ENCODE measurements at places on chromosomes 3 and 15. TPM values are rescaled to one million over a fixed set of nuclear protein-coding genes. Genes with fewer than 3 reads are reported as not detected.
A peak's percentile ranks its signal among the peaks of the same experiment; 100 is the strongest.

DNA sequence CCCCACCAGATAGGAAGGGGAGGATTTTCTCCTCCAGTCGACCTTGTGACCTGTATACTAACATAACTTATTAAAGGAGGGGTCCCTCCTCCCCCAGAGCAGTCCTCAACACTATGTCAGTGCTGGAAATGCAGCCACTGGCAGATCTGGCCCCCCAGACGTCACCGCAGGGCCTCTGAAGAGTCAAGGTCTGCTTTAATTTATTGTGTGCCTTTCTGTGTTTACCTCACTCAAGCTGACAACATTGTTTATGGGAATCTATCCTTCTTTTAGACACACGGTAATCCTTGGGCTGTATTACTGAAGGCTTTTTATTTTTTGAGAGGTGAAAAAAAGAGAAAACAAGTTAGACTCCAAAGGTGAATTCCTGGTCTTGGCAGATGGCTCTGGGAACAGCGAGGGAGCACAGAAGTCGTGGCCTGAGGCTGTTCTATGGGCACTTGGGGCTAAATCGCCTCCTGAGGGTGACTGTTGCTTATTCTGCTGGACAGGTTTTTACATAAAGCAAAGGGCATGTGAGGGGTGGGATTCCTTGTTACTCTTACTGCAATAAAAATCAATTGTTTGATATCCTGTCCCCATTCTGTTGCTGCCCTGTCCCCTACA lies 13.5 kb upstream of the NR2C2 start:
- no peak for DNase-seq
- H3K27ac ChIP-seq: no peak overlapping the region
- H3K27me3 ChIP-seq: no peaks in the 10 kb centered on the region
- H3K4me1 ChIP-seq: no peaks in the 10 kb centered on the region

DNA sequence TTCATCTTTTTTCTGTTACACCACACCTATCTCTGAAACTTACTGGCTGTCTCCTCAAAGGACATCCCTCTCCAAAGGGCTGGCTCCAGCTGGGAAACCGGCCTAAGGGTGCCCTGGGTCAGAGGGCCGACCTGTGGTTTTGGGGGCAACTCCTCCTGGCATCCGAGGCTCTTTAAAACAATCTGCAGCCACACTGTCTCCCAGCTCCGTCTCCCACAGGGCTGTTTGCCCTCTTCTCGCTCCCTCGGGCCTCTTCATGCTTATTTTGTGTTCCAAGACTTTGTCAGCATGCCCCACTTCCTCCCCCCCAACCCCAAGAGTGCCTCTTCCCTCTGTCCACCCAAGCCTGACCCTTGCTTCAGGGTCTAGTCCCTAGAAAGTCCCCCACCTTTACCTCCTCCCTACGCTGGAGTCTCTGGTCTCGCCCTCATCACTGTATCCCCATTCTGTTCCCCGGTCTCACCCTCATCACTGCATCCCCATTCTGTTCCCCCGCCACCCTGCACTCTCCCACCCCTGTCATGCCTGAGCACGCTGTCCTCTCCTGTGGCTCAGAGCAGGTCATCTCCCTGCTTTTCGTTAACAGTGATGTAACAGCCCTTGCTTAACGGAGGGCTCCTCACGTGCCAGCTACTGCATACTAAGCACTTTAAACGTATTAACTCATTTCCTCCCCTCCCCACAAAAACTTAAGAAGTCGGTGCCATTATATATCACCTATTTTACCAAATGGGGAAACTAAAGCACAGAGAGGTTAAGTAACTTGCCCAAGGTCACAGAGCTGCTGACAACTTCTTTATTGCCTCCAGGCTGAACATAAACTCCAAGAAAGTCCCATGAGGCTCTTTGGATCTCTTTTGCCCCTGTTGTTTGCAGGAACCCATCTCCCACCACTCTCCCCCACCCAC lies 1.1 kb upstream of the CSK start:
- no peak overlapping the region for H3K27ac ChIP-seq
- DNase-seq: peak; percentile 19
- no peaks in the 10 kb centered on the region for H3K27me3 ChIP-seq
- no peak overlapping the region for H3K4me3 ChIP-seq
- no peaks in the 10 kb centered on the region for H3K36me3 ChIP-seq

DNA sequence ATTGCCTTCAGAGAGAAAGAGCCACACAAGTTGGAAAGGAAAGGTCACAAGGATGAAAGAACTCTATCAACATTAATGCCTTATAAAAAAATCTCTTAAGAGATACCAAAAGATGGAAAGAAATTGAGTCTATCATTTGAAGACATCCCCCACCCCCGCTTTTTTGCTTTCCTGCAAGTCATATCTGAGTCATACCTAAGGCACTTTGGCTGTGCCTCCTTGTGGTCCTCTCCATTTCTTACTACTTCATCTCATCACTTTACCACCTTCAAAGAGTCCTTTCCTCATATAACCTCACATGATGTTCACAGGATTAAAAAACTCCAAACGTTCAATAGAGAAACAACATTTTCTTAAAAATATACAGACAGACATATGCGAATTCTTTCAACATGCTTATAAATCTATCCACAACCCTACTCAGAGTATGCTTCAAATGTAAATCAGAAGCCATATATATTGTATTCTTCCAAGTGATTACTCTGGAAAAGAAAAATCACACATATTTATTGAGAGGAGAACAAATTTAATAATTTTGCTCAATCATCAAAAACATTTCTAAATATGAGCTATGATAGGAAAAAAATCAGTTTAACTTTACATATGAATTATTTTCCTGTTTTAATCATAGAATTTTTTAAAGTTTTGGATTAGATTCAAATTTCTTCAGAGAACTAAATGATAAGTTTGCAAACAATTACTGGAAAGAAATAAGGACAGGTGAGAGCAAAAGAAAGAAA lies 1003.9 kb upstream of the CFAP20DC start:
- no peak overlapping the region for H3K4me3 ChIP-seq
- H3K27ac ChIP-seq: no peak overlapping the region
- H3K27me3 ChIP-seq: no peaks in the 10 kb centered on the region
- H3K4me1 ChIP-seq: no peaks in the 10 kb centered on the region
- H3K36me3 ChIP-seq: no peaks in the 10 kb centered on the region
- DNase-seq: peak; percentile 56

DNA sequence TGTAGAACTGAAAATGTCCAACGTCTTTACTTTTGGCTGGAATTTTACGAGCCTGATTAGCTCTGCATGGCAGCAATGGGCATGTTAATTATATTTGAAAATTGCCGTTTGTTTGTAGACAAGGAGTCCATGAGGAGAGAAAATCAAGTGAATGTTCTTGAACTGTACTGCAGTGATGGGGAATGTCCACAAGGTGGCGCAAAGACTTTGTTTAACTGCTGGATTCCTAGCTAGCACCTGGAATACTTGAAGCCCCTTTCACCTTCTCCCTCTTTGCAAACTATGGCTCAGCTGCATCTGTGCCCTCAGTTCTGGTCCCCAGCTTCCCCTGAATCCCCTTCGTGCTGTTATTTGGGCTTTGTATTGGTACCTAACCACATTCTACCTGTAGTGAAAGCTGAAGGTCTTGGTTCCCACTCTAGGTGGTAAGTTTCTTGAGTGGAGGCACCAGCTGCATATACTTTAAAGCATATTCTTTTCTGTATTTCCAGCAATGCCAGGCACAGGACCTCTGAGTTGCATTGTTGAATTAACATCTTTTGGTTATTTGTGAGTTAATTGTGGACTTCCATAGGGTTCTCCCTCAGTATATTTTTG lies 25.3 kb downstream of the EXOG start:
- H3K4me1 ChIP-seq: no peaks in the 10 kb centered on the region
- H3K4me3 ChIP-seq: no peak overlapping the region
- DNase-seq: peak; percentile 79
- no peaks in the 10 kb centered on the region for H3K27me3 ChIP-seq

- peak; percentile 51 for DNase-seq
- no peak overlapping the region for H3K27ac ChIP-seq
- H3K27me3 ChIP-seq: no peaks in the 10 kb centered on the region
These were observed 128.2 kb downstream of the LRRK1 start for GRCh38 chr15:101047301-101047781.

DNA sequence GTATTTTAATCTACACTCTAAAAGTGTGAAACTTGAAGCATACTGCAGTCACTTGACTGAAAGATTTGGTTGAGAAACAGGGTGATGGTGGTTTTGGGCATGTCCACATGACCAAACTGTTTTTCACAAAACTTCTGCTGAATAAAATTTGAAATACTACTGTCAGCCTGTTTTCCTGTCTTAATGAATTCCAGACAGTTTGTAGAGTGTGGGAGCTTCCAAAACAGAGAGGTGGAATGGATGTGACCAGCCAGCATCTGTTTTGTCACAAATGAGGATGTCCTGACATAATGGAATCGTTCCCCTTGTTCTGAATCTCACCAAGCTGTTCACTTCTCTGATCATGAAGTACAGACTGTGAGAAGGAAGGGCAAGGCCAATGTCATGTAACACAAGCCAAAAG lies 11.8 kb downstream of the MITF start:
- no peak for DNase-seq
- H3K4me3 ChIP-seq: no peak overlapping the region
- H3K27ac ChIP-seq: no peak overlapping the region

- no peaks in the 10 kb centered on the region for H3K36me3 ChIP-seq
- H3K27me3 ChIP-seq: no peaks in the 10 kb centered on the region
- DNase-seq: no peak
- H3K4me3 ChIP-seq: no peak overlapping the region
- H3K27ac ChIP-seq: no peak overlapping the region
These were observed 160.9 kb downstream of the TBC1D5 start for GRCh38 chr3:17581421-17582080.

DNA sequence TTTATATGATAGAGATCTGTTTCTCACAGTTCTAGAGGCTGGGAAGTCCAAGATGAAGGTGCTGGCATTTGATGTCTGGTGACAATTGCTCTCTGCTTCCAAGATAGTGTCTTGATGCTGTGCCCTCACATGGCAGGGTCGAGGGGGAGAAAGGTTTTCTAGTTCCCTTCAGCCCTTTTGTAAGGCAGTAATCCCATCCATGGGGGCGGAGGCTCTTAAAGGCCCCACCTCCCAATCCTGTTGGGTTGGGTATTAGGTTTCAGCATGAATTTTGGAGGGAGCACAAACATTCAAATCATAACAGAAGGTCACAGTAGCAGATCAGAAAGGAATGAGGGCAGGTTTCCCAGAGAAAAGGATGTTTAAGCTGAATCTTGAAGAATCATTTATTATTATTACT lies 601.7 kb upstream of the ZNF717 start:
- no peaks in the 10 kb centered on the region for H3K4me1 ChIP-seq
- DNase-seq: no peak
- no peaks in the 10 kb centered on the region for H3K27me3 ChIP-seq
- H3K4me3 ChIP-seq: no peak overlapping the region
- H3K27ac ChIP-seq: no peak overlapping the region
- H3K36me3 ChIP-seq: no peaks in the 10 kb centered on the region

DNA sequence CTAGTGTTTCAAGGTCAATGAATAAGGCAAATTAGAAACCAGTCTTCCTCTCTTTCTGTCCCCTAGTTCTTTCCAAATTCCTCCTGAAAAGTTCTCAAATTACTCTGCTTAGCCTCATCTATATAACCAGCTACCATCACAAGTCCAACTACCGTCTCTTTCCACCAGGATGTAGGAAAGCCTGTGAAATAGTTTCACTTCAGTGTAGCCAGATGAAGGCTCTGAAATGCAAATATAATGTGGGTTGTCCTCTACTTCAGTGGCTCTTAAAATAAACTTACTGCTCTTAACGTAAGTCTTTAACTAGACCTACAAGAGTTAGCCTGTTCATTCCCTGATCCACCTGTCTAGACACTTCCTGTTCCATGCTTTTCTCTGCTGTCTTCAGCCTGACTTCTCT lies 827.7 kb downstream of the ROBO1 start:
- H3K4me1 ChIP-seq: peaks cover 2% of the 10 kb centered on the region
- H3K4me3 ChIP-seq: no peak overlapping the region
- no peak overlapping the region for H3K27ac ChIP-seq

DNA sequence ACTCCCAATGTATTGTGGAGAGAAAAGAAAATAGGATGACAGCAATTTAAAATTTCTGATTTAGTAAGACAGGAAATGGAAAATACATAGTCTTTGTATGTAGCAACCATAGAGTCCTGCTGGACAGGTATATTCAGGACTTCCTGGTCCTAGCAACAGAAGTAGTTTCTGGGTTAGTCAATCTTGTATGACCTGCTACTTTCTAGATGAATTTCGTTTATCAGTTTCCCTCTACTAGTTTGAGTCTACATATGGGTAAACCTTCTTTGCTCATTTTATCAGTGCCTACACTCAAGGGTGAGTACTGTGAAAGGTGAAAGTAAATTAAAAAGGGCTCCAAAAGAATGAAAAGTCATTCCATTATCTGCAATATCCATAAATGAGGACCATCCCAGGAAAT lies 309.8 kb downstream of the UNC13C start:
- no peak for DNase-seq
- H3K4me3 ChIP-seq: no peak overlapping the region
- no peak overlapping the region for H3K27ac ChIP-seq
- no peaks in the 10 kb centered on the region for H3K4me1 ChIP-seq
- H3K27me3 ChIP-seq: no peaks in the 10 kb centered on the region
- no peaks in the 10 kb centered on the region for H3K36me3 ChIP-seq

DNA sequence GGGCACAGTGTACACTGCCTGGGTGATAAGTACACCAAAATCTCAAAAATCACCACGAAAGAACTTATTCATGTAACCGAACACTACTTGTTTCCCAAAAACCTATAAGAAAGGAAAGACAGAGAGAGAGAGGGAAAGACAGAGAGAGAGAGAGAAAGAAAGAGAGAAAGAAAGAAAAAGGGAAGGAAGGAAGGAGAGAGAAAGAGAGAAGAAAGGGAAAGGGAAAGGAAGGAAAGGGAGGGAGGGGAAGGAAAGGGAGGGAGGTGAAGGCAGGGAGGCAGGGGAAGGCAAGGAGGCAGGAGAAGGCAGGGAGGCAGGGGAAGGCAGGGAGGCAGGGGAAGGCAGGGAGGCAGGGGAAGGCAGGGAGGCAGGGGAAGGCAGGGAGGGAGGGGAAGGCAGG lies 48.2 kb downstream of the ANXA2 start:
- no peaks in the 10 kb centered on the region for H3K27me3 ChIP-seq
- H3K4me3 ChIP-seq: no peak overlapping the region
- DNase-seq: no peak
- peaks cover 3% of the 10 kb centered on the region for H3K4me1 ChIP-seq
- no peak overlapping the region for H3K27ac ChIP-seq

GRCh38 chr15:68572921-68573320 lies 5.9 kb upstream of the CORO2B start:
- no peaks in the 10 kb centered on the region for H3K36me3 ChIP-seq
- H3K4me3 ChIP-seq: no peak overlapping the region
- peaks cover 22% of the 10 kb centered on the region for H3K27me3 ChIP-seq
- no peaks in the 10 kb centered on the region for H3K4me1 ChIP-seq
- no peak overlapping the region for H3K27ac ChIP-seq

- peaks cover 2% of the 10 kb centered on the region for H3K4me1 ChIP-seq
- H3K27ac ChIP-seq: no peak overlapping the region
- no peaks in the 10 kb centered on the region for H3K27me3 ChIP-seq
- DNase-seq: no peak
- no peaks in the 10 kb centered on the region for H3K36me3 ChIP-seq
These were observed 81.6 kb downstream of the KLF15 start for GRCh38 chr3:126275620-126275904.

The FGD5 gene
- 1.0 TPM for total RNA-seq

The CCDC39 gene
- under 0.01 TPM for total RNA-seq
